ENCODE measurements at places on chromosomes 7 and 10. TPM values are rescaled to one million over a fixed set of nuclear protein-coding genes. Genes with fewer than 3 reads are reported as not detected.

The ANKRD30A gene
- not detected for total RNA-seq

The DNAJC12 gene
- total RNA-seq: 0.33 TPM

The OR2A42 gene
- not detected for total RNA-seq

The PRLHR gene
- not detected for total RNA-seq

The SPDYE11 gene
- total RNA-seq: not detected

The HKDC1 gene
- 173 TPM for total RNA-seq

The GPER1 gene
- total RNA-seq: 0.37 TPM

The TECTB gene
- not detected for total RNA-seq

The SFMBT2 gene
- total RNA-seq: 0.07 TPM

- DNase-seq: no peak
These were observed 977 bp downstream of the CACNB2 start for GRCh38 chr10:18140957-18141845.

DNA sequence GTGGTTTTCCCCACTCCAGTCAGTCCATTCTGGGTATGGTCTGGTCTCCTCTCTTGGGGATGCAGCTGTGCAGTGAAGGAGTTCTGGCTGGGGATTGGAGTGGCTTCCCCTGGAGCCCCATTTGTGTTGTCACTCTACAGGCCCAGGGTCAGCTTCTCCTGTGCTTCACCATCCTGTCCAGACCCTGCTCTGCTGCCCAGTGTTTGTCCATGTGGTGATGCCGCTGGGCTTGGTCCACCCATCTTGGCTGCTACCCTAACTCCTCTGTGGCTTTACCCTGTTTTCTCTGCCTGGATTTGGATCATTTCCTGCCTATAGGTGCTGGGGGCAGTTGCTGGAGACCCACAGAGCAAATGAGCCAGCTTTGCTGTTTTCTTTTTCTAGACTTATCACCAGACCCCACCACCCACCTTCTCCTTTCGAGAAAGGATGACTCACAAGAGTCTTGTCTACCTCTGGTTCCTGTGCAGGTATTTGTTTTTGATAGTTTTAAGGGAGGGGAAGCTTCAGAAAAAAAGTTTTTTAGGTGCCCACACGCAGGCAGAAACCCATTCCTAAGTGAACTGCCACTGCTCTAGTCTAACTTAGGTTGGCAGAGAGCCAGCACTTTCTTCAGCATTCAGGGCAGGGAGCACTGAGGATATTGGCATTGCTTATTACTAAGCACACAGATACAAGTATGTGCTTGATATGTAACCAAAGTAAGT, 8.5 kb downstream of the ZDHHC16 start:
- no peak for DNase-seq

DNA sequence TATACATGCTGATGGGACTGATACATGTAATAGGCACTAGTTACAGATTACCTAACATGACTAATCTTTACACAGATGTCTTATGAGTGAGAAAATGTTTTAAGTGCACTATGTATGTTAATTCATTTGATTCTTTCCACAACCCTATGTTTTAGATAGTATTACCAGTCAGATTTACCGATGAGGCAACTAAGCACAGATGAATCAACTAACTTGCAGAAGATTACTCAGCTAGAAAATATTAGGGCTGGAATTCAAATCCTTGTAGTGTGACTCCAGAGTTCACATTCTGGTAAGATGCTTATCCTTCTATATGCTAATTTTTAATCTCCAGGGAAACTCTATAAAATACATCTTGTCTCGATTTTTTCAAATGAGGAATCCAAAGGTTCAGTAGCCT, 964.9 kb downstream of the REEP3 start:
- no peak for DNase-seq

DNA sequence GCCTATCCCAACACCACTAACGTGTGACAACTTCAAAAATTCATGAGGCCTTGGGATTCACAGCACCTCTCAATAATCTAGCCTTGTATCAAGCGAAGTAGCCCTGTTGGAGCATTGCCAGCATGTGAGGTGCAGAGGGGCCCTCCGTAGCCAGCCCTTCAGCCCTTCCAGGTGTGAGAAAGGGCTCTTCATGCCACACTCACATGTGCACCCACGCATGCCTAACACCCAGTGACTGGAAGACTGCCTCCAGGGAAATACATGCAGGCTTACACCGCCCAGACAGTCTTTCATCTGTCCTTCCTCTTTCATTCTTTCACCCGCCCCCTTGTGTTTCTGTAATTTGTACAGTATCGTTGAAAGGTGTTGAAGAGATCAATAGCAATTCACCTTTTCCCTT, 26.1 kb downstream of the LRRC4 start:
- no peak for DNase-seq

DNA sequence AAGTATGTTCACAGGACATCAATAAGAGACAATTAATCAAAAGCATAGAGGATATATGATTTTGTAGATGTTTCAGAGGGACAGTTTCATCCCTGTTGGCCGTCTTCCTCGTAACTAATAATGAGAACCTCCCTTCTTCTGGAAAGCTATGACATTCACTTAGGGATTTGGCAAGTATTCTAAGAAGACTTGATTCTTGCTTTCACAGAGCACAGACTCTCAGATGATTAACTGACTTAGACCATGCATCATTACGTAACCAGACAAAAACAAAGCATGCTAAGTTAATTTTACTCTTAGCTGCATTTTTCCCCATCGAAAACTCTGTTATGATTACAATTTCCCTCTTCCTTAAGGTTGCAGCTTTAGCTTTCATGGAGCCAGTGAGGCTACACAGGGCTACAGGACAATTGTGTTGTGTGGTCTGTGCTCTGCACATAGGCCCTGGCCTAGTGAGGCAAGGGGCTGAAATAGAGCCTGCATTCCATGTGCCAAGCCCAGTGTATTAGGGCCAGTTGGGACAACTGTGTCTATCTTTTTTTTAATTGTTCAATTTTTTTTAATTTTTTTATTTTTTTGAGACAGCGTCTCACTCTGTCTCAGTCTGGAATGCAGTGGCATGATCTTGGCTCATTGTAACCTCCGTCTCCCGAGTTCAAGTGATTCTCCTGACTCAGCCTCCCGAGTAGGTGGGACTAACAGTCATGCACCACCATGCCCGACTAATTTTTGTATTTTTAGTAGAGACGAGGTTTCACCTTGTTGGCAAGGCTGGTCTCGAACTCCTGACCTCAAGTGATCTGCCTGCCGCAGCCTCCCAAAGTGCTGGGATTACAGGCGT, 105.3 kb downstream of the PLXDC2 start:
- DNase-seq: no peak

GRCh38 chr7:98278408-98278807, 3.1 kb upstream of the BRI3 start:
- DNase-seq: no peak

DNA sequence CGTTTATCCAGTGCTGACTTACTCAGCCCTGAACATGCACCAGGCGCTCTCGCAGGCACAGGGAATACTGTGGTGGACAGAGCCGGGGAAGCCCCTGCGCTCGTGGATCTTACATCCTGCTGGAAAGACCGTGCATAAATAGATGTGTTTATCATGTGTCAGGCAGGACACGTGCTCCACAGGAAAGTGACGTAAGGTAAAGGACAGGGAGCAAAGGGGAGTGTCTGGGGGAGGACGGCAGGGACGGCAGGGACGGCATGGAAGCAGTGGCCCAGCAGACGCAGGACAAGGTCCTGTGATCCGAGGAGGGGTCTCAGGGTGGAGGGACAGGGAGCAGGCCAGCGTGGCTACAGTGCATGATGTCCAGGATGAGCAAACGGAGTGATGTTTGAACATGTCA, 410.5 kb downstream of the PAXIP1 start:
- DNase-seq: no peak

DNA sequence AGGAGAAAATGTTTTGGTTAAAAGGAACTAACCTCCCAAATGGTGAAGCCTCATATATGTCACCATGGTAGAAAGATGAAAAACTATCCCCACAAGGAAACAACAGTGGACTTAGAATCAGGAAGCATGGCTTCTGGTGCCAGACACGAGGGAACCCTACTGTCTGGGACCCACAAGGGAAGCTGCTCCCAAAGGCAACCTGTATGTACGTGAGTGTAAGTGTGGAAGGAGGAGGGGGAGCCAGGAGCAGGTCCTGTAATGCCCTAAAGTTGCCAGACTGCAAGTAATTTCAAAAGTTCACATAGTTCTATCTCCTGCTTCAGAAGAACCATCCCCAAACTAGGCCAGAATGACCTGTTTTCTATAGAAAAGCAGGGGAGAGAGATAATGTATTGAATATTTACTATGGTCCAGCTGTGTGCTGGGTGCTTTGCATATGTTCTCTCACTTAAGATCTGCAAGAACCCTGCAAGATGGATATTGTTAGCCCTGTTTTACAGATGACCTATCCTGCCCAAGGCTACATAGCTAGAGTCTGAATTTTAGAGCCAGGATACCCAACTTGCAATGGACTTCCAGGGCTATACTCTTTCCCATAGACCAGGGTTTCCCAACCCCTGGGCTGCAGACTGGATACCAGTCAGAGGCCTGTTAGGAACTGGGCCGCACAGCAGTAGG, 19.2 kb downstream of the DUSP5 start:
- DNase-seq: no peak

DNA sequence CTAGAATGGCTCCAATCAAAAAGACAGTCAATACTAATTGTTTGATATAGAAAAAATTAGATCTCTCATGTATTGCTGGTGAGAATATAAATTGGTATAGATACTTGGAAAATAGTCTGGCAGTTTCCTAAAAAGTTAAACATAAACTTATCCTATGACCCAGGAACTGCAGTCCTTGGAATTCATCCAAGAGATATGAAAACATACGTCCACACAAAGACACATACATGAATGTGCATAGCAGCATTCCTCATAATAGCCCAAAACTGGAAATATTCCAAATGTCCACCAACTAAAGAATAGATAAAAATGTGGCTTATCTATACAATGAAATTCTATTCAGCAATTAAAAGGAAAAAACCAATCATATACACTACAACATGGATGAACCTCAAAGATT, 128.4 kb downstream of the ZFAND4 start:
- no peak for DNase-seq

DNA sequence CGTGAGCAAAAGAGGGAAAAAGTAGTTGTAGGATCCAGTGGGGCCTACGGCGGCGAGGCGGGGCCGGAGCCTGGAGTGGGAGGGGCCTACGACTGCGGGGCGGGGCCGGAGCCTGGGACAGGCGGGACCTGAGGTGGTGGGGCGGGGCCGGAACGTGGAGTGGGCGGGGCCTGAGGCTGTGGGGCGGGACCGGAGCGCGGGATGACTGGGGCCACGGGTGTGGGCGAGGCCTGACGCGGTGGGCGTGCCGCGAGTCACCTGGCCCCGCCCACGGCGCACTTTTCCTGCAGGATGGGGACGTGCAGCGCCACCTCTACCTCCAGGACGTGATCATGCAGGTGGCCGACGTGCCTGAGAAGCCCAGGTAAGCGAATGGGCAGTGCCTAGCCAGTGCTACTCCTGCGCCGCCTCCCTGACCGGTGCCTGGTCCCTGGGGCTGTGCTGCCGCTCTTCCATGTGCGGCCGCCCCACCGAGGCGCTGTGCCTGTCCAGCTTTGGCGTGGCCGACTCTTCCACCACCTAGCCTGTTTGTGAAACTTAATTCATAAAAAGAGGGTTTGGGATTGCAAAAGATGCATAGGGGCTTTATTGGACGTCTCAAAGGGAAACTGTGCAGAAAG, 496 bp downstream of the ZNF511 start:
- peak; percentile 60 for DNase-seq

GRCh38 chr10:101843032-101844021, at the start of gene KCNIP2:
Gene KCNIP2 (minus strand): TSS chr10:101843800. CDS start chr10:101843568, 232 bp downstream.
- no peak for DNase-seq

DNA sequence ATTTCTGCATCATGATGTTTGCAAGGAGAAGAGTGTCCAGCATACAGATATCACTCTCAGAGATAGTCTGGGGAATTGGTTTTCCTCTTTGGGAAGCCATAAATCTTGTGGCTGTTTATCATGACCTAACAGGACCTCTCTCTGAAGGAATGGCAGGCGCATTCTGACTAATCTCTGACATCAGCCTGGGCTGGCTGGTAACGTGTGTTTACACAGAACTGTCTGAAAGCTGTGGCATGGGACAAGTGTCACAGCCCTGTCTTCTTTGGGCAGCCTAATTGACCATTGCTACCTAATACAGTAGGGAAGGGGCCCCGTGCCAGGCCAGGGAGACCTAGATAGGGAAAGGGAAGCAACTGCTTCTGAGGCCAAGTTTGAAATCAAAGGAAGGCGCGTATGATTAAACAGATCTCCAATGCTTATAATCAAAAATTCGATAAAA, 73.9 kb upstream of the CABCOCO1 start:
- no peak for DNase-seq

GRCh38 chr10:132837905-132838304, 52.0 kb upstream of the NKX6-2 start:
- DNase-seq: no peak

GRCh38 chr7:84629216-84629615, 434.6 kb upstream of the SEMA3A start:
- DNase-seq: no peak

DNA sequence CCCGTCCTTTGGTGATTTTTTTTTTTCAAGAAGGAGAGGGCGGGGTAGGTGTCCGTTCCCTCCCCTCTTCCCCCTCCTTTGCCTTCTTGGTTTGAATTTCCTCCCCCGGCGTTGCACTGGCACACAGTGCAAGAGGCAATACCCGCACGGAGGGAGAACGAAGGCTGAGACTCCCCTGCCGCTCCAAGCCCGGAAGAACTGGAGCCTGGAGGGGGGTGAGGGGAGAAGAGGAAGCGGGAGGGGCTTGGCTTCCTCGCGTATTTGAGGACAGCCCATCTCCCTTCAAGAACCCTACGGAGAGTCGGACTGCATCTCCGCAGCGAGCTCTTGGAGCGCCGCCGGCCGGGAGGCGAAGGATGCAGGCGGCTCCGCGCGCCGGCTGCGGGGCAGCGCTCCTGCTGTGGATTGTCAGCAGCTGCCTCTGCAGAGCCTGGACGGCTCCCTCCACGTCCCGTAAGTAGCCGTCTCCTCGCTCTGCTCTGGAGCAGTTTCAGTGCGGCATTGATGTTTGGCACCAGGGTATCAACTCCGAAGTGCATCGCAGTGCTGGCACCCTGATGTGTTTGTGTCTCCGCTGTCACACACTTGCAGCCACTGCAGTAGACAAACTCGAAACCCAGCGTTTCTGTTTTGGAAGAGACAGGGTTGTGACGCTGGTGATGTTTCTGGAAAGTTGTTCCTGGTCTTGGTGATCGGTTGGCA, at the start of gene CNTNAP2:
Gene CNTNAP2 (plus strand): TSS at position 281 of the 702 bp plus-strand sequence. CDS start 76 bp downstream, at position 357.
- DNase-seq: no peak

DNA sequence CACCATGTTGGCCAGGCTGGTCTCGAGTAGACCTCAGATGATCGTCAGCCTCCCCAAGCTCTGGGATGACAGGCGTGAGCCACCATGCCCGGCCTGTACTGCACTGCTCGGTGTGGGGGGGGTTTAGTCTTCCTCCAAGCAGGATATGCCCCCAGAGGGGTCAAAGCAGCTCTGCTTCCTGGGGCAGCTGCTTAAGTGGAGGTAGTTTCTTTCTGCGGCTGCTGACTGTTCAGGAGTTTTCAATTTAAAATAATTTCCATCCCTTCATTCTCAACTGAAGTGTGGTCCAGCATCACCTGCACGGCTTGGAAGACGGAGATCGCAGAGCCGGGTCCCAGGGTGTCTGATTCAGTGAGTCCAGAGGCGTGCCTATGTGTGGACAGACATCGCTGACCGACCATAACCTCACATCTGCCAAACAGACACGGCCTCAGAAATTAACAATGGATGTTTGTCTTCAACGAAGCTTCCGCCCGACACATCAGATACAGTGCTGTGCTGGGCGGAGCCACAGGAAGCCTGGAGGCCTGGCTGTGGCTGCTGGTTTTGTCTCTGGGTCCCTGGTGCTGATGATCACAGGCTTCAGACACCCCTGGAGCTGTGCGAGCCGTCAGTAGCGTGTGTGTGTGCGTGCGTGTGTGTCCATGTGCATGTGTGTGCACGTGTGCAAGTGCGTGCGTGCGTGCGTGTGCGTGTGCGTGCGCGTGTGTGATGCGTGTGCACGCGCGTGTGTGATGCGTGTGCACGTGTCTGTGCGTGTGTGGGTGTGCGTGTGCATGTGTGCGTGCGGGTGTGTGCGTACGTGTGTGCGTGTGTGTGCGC, 226.5 kb upstream of the PITRM1 start:
- no peak for DNase-seq

Data from PC-9 (cell line).